ENCODE measurements at places on chromosomes 6 and 20.
A peak's percentile ranks its signal among the peaks of the same experiment; 100 is the strongest.

DNA sequence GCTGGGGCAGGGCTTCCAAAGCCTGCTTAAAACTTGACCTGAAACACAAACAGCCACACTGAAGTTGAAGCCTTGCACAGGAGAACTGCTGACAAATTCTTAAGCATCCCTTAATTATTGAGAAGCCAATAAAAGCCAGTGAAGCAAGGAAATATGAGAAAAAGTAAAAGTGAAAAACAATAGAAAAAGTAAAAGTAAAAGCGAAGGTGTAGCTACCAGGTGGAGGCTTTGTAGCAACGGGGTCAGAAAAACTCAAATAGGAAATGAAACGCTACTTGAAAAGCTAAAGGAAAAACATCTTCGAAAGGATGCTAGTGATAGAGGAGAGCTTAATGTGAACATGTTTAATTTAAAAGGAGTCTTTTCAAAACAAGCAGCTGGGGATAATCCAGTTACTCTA, 97.4 kb downstream of the IRF4 start:
- DNase-seq: no peak

DNA sequence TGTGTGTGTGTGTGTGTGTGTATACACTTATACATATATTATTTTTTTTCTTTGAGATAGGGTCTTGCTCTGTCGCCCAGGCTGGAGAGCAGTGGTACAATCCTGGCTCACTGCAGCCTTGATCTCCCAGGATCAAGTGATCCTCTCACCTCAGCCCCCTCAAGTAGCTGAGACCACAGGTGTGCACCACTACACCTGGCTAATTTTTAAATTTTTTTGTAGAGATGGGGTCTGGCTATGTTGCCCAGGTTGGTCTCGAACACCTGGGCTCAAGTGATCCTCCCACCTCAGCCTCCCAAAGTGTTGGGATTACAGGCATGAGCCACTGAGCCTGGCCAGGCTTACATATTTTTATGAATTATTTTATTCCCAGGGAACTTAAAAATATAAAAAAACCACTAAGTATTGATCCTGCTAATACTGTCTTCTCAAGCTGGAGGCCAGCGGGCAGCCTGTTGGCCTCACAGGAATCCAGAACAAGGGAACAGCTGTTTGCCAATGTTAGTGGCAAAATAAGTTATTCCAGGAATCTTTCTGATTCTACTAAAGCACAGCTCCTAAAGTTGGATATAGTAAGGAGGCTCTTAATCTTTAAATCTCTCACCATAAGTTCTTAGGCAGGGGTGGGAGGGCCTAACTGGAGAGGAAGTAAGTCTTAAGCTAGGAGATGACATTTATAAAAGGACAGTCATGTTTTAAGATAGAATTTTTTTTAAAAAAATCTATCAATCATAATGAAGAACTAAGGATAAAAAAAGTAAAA, 135.5 kb upstream of the NUP153 start:
- DNase-seq: no peak

GRCh38 chr20:46558511-46558959, 8.1 kb upstream of the OCSTAMP start:
- no peak for DNase-seq

- DNase-seq: no peak
These were observed 59.4 kb downstream of the GCNT2 start for GRCh38 chr6:10580570-10580969.

DNA sequence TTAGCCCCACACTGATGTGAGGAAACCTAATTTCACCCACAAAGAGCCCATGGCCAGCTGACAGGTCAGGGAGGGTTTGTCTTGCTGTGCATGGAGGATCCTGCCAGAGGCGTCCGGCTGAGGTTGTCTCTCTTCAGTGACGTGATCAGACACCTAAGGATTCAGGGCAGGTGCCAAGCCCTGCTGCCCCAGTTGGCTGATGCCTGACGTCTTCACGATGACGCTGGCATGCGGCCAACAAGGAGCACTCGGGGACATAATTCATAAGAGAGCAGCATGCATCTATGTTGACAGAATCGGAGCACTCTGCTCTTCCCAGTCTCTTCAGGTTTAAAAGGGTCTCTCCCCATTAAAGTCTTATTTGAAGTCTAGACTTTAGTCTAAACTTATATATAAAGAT, 47.8 kb downstream of the PSMB1 start:
- no peak for DNase-seq

- no peak for DNase-seq
These were observed 317.8 kb downstream of the CENPW start for GRCh38 chr6:126657561-126658175.

GRCh38 chr20:50095476-50096078, 17.4 kb downstream of the UBE2V1 start:
- no peak for DNase-seq

DNA sequence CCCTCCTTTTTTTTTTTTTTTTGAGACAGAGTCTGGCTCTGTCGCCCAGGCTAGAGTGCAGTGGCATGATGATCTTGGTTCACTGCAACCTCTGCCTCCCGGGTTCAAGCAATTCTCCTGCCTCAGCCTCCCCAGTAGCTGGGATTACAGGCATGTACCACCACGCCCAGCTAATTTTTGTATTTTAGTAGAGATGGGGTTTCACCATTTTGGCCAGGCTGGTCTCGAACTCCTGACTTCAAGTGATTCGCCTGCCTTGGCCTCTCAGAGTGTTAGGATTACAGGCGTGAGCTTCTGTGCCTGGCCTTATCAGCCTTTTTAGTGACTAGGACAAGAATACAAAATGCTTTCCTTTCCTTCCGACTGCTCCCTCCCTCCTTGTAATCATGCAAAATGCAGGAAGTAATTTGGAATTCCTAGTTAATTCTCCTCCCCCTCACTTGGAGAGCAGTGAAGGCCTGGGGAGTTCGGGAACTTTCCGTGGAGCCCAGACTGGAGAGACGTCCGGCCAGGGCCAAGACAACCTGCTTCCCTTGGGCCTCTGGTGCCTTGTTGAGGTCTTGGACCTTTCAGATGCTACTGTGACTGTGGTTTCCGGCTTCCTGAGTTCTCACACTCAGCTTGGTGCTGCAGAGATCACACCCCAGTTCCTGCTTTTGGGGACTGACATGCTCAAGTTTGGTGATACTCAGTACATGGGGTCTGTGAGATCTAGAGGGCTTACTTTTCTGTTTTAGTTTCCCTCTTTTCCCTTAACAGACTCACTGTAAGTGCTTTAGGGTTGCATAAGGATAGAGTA, 3.9 kb upstream of the PHF20 start:
- peak; percentile 41 for DNase-seq

DNA sequence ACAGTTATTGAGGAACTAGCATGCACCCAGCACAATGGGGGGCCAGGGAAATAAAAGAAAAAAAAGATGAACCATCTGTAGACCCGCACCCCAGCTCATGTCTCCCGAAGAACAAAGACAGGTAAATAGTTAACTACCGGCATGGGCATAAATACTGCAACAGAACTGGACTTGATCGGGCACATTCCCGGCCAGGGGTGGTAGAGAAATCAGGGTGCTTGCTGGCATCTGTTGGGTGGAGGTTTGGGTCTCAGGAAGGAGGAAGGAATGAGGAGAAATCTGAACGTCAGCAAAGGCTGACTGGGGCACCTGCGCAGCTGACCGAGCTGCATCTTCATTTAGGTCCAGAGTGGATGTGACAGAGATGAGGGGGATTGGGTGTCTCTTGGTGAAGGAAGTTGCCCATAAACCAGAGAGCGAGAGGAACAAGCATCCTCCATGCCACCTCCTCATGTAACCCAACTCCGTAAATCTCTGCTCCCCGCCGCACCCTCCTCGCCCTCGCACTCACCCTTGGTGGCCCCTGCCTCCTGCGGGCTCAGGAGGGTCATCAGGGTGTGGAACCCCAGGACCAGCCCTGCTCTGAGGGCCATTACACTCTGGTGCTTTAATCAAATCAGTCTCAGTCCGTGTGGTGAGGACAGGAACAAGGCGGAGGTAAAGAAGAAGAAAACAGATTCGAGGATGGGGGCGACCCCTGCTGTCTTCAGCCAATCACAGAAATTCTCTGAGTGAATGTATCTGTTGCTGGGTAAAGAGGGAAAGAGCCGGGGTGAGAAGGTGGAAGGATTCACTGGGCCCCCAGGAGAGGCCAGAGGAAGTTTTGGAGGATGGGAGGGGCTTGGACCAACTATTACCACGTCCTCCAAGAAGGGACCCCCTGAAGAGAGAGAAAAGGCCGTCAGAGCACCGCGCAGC, at the start of gene HLA-DOA:
TSS of gene HLA-DOA (minus strand) at position 648 of the 918 bp plus-strand sequence.
- peak; percentile 22 for DNase-seq

DNA sequence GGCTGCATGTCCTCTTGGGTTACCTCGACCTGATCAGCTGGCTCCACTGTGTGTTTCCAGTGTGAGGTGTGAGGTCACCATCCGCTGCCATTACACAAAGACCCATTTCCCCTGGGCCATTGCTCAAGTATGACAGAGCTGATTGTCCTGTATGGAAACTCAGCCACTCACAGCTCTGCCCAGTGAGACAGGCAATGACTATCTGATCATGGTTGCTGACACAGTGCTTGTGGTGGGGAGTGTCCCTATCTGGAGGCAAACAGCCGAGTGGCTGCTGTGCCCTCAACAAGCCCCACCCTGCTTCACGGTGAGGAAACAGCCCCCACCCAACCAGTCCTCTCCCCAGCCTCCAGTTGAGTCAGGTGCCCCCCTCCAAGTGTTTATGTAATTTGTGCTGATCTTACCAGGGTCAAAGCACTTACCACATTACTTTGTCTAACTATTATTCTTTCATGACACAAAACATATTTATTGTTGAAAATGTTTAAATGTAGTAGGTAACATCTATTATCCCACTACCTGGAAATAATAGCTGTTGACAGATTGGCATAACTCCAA, 11.7 kb upstream of the MAPK13 start:
- DNase-seq: peak; percentile 50

- no peak for DNase-seq
These were observed 117.2 kb downstream of the PDSS2 start for GRCh38 chr6:107342144-107342543.

- no peak for DNase-seq
These were observed 103.7 kb downstream of the MYO6 start for GRCh38 chr6:75852721-75853120.

- no peak for DNase-seq
These were observed 960 bp downstream of the TNFRSF6B start for GRCh38 chr20:63697357-63697867.

- DNase-seq: no peak
These were observed 68.7 kb upstream of the TCF21 start for GRCh38 chr6:133820208-133820607.

- no peak for DNase-seq
These were observed 592 bp downstream of the CUTA start for GRCh38 chr6:33417128-33417902.

- DNase-seq: no peak
These were observed 12.0 kb downstream of the LMBRD1 start for GRCh38 chr6:69784595-69785377.

GRCh38 chr20:47605673-47606413, 104.2 kb downstream of the NCOA3 start:
- DNase-seq: no peak

DNA sequence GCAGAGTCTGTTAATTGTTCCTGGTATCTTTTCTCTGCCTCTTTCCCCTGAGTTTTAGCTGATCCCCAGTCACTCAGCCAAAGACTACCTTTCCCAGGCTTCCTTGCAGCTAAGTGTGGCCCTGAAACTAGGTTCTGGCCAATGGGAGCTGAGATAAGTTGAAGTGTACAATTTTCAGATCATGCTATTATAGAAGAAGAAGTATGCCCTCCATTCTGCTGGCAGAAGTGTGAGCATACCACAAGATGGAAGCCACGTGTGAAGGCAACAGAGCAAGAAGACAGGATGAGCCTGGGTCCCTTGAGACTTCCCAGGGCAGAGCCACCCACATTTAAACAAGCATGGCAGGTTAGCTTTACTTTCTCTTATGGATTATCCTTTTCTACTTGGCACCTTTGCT, 273.2 kb downstream of the HIVEP2 start:
- no peak for DNase-seq

- DNase-seq: no peak
These were observed 41.8 kb downstream of the RPRD1B start for GRCh38 chr20:38075161-38075998.

- no peak for DNase-seq
These were observed 217.3 kb upstream of the RREB1 start for GRCh38 chr6:6890400-6890858.

GRCh38 chr6:85460921-85461797, 11.3 kb downstream of the NT5E start:
- DNase-seq: no peak

DNA sequence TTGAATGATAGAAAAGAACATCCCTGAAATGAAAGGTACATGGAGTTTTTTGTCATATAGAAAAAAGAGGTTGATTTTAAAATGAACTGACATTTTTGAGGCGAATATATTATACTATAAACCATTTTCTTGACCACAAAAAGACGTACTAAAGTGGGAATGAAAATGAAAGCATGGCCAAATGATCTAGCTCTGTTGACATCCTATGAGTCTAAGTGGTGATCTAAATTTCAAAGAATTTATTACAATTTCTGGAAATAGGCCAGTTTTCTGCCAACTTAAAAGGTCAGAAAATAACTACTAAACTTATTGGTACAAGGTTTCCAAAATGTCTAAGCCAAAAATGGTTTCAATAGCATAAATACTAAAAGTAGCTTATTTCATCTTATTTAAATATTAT, 536.8 kb downstream of the EYS start:
- DNase-seq: no peak

DNA sequence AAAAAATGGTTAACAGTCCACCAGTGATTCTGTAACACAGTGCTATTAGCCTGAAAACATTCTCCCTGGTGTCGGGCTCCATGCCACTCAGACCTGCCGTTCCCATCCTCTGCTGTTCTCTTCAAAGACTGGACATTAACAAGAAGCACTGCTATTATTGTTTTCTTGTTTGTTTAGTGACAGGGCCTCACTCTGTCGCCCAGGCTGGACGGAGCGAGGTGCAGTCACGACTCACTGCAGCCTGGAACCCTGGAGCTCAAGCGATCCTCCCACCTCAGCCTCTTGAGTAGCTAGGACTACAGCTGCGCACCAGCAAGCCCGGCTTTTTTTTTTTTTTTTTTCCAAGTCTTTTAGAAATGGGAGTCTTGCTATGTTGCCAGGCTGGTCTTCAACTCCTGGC, 9.6 kb downstream of the RMND1 start:
- DNase-seq: no peak

DNA sequence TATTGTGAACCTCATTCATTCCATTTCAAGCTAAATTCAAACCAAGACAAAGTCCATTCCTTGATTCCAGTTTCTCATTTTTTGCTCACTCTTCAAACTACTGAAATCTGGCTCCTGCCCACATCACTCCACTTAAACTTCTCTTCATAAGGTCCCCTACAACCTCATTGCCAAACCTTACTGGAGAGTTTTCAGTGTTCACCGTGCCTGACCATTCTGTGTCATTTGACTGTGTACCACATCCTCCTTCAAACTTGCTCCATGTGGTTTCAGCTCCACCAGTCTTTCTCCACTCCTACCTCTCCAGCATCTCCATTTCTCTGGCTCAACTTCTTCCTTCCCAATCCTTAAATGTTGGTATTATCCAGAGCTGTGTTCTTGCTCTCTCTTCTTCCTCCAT, 38.5 kb upstream of the TAB2 start:
- DNase-seq: no peak

DNA sequence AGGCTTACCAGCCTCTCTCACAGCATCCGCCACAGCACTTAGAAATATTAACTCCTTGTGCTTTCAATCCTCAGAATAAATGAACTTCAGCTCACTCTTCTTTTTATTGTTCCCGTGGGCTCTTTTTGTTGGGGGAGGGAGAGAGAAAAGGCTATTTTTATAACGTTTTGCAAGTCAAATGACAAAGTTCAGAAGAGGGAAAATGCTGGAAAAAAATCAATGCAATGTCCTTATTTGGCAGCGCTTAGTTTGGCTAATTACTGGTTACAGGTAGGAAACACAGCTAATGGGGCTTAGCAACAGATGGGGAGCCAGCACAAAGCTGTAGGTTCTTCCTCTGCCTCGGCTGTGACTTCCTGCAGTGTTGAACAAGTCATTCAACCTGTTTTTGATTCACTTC, 1067.0 kb upstream of the MAP3K7 start:
- no peak for DNase-seq

All from stimulated activated CD8-positive, alpha-beta memory T cell treated with anti-CD3 and anti-CD28 coated beads, Interleukin-4, amount 100 ng/mL, for 24 hours (primary cell).